ENCODE measurements at places on chromosomes 4 and X. TPM values are rescaled to one million over a fixed set of nuclear protein-coding genes. Genes with fewer than 3 reads are reported as not detected.

GRCh38 chr4:1562371-1562770 is 121.7 kb downstream of the FAM53A start:
- H3K4me1 ChIP-seq = peaks cover 7% of the 10 kb centered on the region
- H3K36me3 ChIP-seq = no peaks in the 10 kb centered on the region
- H3K27ac ChIP-seq = no peak overlapping the region

- H3K36me3 ChIP-seq = no peaks in the 10 kb centered on the region
- peaks cover 7% of the 10 kb centered on the region for H3K4me1 ChIP-seq
- H3K4me3 ChIP-seq = no peak overlapping the region
- no peak for DNase-seq
- H3K27ac ChIP-seq = no peak overlapping the region
These were observed 502.0 kb downstream of the GBA3 start for GRCh38 chr4:23194751-23195150.

GRCh38 chrX:6666624-6667023 is 131.7 kb upstream of the VCX3A start:
- H3K27me3 ChIP-seq = no peaks in the 10 kb centered on the region
- no peak overlapping the region for H3K27ac ChIP-seq
- H3K36me3 ChIP-seq = no peaks in the 10 kb centered on the region
- no peaks in the 10 kb centered on the region for H3K4me1 ChIP-seq
- no peak overlapping the region for H3K4me3 ChIP-seq

Gene CDKL2
- total RNA-seq = 2.1 TPM

DNA sequence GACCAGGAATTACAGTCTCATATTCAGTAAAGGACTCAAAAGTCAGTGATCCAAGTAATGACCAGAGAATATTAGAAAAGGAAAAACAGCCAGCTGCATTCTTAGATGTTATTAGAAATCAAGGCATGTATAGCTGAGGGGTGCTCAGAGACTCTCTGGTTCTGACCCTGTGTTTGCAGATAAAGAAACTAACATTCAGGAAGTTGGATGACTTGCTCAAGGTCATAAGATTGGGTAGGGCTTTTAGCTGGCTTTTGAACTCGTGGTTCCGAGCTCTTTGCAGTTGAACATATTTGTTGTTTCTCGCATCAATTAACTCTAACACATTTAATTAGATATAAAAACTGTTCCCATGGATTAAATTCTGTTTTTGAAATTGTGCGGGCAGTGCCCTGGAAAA is 62.5 kb upstream of the ENPP6 start:
- H3K4me1 ChIP-seq = no peaks in the 10 kb centered on the region
- H3K4me3 ChIP-seq = no peak overlapping the region
- peaks cover 2% of the 10 kb centered on the region for H3K27me3 ChIP-seq

DNA sequence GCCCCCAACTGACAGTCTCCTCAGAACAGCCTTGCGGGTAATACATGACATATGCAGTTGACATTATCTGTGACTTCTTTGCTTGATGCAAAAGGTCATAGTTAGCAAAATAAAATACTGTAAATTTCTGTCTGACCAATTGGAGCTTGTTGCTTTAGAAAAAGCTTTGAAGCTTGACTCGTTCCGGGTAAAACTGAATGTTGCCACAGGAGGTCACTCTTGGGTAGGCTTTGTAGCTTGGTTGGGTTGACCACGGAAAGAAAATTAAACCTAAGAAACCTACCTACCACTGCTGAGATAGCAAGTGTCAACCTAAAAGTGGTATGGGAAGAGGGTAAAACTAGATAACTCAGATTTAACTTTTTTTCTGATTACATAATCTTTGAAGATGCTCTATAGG is 23.2 kb downstream of the PRPS2 start:
- H3K27me3 ChIP-seq = no peaks in the 10 kb centered on the region
- H3K4me3 ChIP-seq = no peak overlapping the region
- no peak for DNase-seq
- no peaks in the 10 kb centered on the region for H3K4me1 ChIP-seq

Gene F11
- total RNA-seq = not detected

All from mesothelial cell of epicardium (in vitro differentiated cells).